ENCODE measurements at places on chromosomes 4 and X.

- no peak for DNase-seq
Observed at GRCh38 chr4:138627096-138627495, 384.9 kb upstream of the SLC7A11 start.

DNA sequence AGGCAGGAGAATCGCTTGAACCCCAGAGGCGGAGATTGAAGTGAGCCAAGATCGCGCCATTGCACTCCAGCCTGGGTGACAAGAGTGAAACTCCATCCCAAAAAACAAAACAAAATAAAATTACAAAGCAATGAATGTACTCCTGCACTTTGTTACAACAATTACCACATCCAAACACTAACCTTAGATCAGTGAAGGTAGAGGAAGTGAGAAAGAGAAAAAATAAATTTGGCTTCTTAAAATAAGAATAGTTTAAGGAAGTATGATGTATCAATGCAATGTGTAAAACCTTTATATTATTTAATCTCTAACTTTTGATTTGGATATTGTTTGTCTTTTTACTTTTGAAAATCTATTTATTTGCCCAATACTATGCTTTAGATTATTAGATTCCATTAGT lies 21.7 kb upstream of the CSN1S1 start:
- DNase-seq: no peak

DNA sequence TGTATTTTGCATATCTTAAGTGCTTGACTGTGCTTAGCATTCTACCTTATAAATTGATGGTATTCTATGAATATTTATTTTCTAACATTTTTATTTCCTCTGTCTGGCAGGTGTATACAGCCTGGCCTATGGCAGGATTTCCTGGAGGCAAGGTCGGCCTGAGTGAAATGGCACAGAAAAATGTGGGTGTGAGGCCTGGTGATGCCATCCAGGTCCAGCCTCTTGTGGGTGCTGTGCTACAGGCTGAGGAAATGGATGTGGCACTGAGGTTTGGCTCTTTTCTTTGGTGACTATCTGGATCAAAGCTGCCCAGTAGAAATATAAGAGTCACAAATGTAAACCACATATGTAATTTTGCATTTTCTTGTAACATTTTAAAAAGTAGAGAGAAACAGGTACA lies 6.5 kb upstream of the NUDT6 start:
- no peak for DNase-seq

DNA sequence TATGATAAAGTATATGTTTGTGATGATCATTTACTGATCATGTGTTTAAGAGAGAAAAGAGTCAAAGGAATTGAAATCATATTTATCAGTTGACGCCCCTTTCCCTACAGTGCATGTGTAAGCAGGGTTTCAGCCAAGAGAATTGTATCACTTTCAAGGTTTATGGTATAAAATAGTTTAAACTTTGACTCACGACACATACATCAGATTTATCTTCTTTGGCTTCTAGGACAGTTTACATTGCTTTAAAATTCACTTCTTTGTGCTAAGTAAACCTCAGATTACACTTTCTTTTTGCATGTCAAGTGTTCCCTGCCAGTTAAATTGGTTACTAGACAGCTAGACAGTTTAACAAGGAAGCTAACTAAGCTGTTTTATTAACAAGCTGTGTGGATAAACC lies 86.3 kb upstream of the MYOZ2 start:
- no peak for DNase-seq

DNA sequence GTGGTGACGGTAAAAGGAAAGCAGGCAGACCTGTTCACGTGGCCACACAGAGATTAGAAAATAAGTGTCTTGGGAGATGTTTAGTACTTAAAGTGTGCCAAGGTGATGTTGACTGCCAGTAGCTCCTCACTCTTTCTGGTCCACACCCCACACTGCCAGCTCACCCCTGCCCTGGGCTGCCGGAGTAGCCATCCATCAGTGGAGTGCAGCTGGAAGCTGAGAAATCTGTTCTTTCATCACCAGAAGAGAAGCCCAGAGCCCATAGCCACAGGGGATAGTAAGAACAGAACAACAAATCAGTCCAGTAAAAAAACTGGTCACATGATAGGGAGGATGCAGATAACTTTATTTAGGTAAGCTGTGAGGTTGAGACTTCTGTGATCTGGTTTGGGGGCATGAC lies 64.1 kb downstream of the WWC2 start:
- DNase-seq: no peak

DNA sequence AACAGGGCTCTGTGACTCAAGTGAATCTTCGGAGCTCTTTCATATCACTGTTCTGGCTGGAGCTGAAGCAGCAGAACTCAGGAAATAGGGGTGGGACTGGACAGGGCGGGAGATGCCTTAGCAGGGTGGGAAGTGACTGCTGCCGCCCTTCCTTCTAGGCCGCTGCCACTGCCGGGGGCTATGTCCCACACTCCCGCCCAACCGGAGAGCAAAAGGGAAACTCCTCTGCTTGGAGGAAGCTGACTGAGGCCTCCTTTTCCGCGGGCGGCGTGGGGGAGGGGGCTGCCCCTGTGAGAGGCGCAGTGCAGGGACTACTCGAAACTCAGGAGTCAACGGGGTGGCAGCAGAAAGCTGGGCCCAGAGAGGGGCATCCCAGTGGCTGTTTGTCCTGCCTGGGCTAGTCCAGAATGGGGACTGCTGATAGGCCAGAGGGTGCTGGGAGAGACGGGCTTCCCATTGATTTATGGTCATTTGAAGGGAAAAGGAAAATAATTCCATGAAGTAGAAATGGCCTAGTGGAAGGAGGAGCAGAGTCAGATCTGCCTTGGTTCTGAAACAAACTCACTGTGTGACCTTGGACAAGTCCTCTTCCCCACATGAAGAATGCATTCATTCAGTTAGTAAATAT lies 36.9 kb downstream of the STARD8 start:
- no peak for DNase-seq

GRCh38 chrX:137424679-137425078 lies 141.2 kb upstream of the ZIC3 start:
- DNase-seq: no peak

DNA sequence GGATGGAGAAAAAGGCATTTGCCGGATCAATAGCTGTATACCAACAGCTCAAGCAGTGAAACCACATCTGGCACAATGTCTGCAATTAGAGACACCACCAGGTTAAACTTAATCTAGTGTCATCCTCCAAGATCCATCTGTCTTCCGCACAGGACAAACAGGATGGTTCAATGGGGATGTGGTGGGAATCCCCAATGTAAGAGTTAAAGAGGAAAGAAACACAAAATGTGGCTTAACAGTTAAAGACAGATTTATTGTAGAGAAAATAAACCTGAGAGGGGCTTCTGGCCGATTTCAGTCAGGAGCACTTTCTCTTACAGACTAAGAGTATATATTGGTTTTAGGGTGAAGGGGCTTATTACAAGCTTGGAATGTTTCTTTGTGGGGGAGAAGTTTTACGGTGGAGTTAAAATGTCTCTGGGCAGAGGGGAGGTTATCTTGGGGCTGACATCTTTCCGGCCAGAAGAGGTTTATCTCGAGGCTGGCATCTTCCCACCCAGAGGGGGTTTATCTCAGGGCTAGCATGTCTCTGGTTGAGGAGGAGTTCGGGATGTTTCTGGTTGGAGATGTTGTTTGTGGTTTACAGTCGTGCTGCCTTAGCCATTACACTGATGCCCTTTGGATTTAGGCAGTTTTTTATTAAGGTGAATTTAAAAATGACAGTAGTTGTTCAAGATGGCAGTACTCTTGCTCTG lies 61.7 kb downstream of the KANTR start:
- no peak for DNase-seq

DNA sequence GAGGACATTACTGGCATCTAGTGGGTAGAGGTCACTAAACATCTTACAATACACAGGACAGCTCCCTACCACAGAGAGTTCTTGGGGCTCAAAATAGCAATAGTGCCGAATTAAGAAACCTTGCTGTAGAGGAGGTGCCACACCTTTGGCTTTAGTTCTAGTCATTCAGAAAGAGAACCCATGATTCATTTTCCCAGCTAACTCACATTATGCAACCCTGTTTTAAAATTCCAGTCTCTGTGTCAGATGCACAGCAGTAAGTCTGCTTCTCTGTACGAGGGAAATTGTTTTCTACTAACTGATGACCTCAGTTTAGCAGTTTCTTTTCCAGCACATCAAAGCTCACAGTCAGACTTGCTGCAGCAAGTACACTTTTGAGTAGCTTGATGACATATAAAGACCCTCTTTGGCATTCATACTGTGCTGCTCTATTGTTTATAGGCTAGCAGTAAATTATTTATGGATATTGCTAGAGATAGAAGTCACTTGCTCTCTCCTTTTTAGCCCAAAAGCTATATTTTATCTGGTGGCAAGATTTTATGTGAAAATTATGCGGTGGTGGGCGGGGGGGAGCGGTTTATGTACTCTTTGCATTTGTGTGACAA lies 487.8 kb upstream of the MAGEB18 start:
- DNase-seq: no peak

Data from fibroblast of upper back skin (primary cell).